Activated CD4-positive, CD25-positive, alpha-beta regulatory T cell treated with anti-CD3 and anti-CD28 coated beads, Interleukin-2, amount 50 U/mL, for 24 hours (primary cell): ENCODE measurements at places on chromosomes 1 and 21.

DNA sequence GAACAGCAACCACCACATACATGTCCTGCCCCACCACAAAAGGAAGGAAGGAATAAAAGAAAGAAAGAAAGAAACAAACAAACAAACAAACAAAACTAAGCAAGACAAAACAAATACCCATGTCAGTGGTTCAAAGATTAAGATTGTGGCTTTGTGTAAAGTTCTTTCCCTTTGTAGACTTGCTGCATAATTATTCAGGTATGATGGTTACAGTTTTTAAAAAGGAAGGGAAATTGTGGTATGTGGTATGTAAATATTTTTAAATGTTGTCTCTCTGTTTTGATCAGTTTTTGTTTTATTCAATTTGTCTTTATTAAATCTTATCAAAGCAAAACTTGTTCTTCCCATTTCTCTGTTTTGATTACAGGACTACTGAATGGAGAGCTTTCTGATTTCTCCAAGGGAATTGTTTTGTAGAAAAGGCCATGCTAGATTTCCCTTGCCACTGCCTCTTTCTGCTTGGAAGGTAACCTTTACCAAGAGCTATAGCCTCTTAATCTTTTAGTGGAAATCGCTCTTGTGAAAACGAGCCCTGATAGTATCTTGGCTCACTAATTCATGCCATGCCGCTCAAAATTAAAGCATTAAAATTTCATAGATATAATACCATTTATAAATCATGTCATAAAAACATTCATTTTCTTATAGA is 290.3 kb upstream of the ST6GALNAC5 start:
- no peak for ATAC-seq

DNA sequence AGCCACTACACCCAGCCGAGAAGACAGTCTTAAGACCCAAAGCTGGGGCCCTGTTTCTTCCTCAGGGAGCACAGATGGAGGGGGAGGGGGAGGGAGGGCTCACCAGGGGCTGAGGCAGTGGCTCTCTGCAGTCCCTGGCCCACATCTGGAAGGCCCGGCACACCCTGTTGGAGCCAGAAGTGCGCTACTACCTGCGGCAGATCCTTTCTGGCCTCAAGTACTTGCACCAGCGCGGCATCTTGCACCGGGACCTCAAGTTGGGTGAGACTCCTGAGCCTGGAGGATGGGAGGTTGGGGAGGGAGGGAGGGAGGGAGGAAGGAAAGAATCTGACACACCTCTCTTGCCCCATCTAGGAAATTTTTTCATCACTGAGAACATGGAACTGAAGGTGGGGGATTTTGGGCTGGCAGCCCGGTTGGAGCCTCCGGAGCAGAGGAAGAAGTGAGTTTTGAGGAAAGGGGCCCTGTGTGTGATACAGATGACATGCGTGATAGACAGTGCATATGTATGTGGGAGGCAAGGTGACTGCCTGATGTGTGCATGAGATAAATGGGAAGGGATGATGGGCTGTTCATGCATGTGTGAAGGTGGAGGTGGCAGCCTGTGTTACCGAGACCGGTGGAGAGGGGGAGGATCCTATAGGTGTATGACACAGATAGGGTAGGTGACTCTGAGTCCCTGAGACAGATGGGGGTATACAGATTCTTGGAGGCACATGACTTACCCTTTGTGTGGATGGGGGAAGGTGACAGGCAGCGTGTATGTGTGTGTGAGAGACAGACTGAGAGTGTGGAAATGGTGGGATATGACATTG is 1.5 kb downstream of the PLK3 start:
- peak; percentile 27 for ATAC-seq

DNA sequence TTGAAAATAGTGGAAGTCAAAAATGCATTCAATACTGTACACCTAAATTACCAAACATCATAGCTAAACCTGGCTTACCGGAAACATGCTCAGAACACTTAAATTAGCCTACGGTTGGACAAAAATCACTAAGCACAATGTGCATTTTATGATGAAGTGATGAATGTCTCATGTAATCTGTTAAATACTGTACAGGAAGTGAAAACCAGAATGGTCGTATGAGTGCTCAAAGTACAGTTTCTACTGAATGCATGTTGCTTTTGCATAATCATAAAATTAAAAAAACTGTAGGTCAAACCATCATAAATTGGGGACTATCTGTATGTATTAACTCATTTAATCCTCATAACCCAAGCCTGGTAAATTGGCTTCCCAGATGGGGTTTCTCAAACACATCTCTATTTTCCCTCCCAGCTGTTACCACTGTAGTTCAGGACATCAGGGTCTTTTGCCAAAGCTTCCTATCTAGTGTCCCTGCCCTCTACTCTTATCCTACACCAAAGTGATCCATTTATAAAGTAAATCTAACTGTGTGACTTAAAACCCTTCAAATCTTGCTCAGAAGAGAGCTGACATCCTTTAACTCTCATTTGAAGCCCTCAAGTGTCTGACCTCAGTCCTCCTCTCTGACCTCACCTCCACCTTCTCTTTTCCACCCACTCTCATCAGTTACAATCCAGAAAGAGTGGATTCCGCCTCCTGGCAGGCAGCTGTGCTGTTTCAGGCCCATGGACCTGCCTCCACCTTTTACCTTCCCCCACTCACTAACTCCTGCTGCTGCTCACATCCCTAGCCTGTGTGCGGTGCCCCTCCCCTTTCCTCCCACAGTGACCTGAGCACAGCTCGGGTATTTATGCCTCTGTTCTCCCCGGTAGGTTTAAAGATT is 356.4 kb upstream of the ST6GALNAC5 start:
- ATAC-seq, result no peak

DNA sequence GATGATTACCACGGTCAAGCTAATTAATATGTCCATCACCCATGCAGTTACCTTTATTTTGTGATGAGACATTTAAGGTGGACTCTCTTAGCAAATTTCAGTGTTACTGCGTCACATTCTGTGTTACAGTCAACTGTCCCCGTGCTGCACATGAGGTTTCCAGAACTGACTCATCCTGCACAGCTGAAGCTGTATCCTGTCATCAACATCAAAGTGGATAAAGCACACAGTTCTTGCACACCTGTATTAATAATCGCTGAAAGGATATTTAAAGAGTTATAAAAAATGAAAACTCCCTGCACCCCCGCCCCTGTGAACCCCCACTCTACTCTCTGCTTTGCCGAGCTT is 3.4 kb upstream of the KRTAP10-5 start:
- ATAC-seq, result peak; percentile 99

DNA sequence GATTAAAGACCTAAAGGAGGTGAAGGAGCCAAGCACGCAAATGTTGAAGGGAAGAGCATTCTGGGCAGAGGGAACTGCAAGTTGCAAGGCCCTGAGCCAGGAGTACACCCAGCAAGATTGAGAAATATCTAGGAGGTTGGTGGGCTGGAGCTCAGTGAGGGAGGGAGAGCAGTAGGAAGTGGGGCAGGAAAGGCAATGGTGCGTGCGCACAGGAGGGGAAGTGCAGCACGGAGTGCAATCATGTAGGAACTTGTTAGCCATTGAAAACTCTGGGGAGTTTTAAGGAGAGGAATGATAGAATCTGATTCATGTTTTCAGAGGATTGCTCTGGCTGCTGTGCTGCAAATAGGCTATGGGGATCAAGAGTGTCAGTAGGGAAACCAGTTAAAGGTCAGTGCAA is 13.2 kb upstream of the IGSF3 start:
- no peak for ATAC-seq

- no peak for ATAC-seq
Observed at GRCh38 chr1:46021046-46021996, 111.1 kb downstream of the PIK3R3 start.

- ATAC-seq, result no peak
Observed at GRCh38 chr1:150152772-150153456, 3.2 kb downstream of the PLEKHO1 start.

DNA sequence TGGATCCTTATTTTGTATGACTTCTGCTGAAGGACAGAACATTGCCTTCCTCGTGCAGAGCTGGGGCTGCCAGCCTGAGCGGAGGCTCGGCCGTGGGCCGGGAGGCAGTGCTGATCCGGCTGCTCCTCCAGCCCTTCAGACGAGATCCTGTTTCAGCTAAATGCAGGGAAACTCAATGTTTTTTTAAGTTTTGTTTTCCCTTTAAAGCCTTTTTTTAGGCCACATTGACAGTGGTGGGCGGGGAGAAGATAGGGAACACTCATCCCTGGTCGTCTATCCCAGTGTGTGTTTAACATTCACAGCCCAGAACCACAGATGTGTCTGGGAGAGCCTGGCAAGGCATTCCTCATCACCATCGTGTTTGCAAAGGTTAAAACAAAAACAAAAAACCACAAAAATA is 27.5 kb upstream of the KDM4A start:
- no peak for ATAC-seq

DNA sequence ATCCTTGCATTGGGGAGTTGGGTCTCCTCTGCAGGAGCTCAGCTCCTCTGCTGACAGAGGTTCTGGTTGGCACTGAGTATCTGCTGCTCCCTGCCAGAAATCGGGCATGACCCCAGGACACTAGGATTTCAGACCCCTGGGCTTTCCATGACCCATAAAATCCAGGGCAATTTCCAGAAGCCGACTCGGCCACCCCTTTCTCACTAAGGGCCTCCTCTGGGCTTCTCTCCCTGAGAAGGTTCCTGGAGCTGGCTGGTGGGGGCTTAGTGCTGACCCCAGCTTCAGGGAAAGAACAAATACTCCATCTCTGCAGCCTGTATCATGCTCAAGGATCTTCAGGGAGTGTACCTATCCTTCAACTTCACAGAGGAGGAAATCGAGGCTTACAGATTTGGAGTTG is 603.4 kb downstream of the PTPRU start:
- ATAC-seq, result no peak

- ATAC-seq, result no peak
Observed at GRCh38 chr1:161914595-161914994, 109.1 kb downstream of the OLFML2B start.

DNA sequence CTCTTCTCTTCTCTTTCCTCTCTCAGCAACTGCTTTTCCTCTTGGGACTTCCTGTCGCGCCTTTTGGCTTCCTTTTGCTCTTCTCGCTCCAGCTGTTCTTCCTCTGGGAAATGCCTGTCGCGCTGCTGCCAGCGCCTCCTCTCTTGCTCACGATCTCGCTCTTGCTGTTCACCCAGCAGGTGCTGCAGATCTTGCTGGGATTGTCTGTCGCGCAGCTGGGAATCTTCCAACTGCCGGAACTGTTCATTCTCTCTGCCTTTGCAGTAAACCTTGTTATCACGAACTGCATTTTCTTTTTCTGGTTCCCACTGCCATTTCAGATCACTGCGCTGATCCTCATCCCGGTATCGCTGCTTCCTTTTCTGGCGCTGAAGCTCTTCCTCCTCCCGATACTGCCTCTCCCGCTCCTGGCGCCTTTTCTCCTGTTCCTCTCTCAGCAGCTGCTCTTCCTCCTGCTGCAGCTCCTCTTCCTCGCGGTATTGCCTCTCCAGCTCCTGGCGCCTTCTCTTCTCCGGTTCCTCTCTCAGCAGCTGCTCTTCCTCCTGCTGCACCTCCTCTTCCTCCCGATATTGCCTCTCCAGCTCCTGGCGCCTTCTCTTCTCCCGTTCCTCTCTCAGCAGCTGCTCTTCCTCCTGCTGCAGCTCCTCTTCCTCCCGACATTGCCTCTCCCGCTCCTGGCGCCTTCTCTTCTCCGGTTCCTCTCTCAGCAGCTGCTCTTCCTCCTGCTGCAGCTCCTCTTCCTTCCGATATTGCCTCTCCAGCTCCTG is 5.8 kb downstream of the TCHH start:
- no peak for ATAC-seq

- ATAC-seq, result no peak
Observed at GRCh38 chr1:159892944-159893343, 7.0 kb downstream of the CFAP45 start.

DNA sequence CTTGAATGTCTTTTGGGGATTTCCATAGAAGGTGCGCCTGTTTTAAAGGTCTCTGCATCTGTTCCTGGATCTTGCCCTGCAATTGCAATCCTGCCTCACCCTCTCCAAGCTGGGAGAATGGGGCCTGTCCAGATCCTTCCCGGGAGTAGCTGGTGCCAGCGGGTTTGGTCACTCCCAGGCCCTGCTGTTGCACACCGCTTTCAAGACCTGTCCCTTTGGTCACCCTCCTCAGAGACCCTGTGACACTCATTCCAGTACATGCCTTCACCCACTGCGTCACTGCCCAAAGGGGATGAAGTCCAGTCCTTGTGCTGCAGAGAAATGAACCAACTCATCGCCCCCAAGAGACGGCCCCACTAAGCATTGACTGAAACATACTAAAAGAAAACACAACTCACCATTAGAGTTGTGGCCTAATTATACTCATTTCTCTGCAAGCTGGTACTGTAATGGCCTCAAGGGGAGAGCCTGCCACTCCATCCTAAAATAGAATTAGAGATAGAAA is 1.9 kb upstream of the IRF2BP2 start:
- ATAC-seq, result no peak

DNA sequence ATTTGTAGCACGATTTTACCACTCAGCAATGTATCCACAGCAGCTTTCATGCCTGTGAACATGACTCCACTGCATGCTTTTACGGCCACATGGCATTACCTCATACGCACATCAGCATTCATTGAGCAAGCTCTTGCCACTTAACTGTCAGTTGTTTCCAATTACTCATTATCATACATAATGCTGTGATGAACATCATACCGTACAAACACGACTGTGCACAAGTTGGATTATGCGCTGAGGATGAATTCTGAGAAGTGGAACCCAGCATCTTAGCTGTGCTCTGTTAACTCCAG is 9.6 kb downstream of the UMODL1 start:
- ATAC-seq, result no peak

DNA sequence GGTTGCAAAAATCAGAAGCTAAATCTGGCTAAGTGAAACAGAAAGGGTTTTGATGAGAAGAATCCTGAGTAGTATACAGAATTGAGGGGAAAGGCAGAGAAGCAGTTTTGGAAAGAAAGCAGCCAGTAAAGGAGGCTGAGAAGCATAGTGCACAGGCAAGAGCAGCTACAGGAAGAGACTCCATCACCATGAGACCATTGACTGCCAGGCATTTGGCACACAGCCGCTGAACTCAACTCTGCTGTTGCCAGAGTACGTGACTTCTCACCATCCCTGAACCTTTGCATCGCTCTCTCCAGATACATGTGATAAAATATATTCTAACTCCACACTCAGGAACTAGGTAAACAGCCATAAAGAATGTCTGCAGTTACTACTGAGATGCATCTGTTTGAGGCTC is 128.3 kb upstream of the C1orf21 start:
- no peak for ATAC-seq

- no peak for ATAC-seq
Observed at GRCh38 chr1:177849130-177849529, 120.7 kb downstream of the SEC16B start.

GRCh38 chr21:28375708-28376385 is 616.8 kb downstream of the LTN1 start:
- ATAC-seq, result no peak
